Kidney epithelial cell (primary cell): ENCODE measurements at places on chromosomes 6 and 20. TPM values are rescaled to one million over a fixed set of nuclear protein-coding genes. Genes with fewer than 3 reads are reported as not detected.

DNA sequence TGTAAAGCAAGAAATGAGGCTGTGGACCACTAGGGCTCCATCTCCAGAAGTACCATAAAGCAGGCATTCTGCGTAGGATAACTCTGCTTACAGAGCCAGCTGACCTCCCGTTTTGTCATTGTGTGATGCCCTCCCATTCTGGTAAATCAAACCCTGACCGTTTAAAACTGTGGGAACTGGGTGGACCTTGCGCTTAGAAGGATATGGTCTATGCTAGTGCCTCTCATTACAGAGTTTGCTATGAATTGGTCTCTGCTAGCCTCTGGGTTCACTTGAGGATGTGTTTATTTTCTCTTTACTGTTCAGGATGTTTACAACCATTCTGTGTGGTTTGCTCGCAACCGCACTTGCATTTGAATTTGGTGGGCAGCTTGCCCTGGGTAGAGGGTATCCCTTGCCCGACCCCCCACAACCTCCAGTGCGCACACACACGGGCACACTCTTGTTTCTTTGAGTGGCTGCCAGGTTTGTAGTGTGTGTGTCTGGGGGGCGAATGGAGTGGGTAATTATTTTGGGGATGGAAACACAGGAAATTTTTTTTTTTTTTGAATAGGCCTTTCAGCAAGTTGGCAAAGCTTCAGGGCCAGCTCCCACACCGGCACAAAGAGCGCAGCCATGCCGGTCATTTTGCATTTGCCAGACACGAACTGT lies 198.3 kb downstream of the JARID2 start:
- DNase-seq, result no peak

DNA sequence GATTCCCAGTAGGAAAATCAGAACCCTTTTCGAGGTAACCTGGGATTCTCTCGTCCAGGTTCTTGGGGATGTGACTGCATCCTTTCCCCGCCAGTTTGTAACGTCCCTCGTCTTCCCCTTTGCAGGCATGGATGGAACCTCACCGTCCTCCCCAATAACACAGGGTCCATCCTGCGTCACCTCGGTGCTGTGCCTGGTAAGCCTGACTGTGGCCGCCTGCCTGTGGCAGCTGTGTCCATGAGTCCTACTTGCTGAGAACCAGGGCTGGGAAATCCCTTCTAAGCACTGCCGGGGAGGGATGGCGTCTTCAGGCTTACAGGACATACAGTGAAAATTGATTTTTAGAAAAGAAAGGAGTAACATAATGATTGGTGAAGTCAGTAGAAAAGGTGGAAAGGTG lies 155.6 kb downstream of the DTNBP1 start:
- DNase-seq, result no peak

- DNase-seq, result no peak
Measured at GRCh38 chr6:43891072-43891870, 121.3 kb downstream of the VEGFA start.

NFKBIL1 gene
- total RNA-seq, result 41.9 and 44.0 TPM in 2 replicates

SIRPB2 gene
- not detected in 2 replicates for total RNA-seq
